ENCODE measurements at places on chromosomes 3 and 15.

DNA sequence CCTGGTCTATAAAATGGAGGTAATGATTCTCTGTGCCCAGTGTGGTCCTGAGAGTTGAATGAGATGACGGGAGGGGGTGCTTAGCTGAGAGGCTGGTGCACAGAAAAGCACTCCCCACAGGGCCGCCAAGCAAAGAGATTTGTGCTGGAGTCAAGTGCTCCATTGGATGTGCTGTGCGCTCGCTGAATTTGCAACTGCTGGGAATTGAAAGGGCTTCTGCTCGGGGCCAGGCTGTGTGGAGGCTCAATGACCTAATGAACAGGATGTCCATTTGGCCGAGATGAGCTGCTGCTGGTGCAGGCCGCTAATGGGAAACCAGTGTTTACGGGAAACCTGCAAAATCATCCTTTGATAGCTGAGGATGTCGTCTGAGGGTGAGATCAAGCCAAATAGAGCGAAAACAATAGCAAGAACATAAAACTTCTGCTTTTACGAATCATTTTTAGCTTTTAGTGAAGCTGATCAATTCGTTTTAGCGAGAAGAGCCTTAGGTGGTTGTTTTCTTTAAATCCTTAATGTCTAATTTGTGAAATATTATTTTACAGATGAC, 211.7 kb downstream of the GABRG3 start:
- DNase-seq = no peak

GRCh38 chr3:29332195-29332637, 51.3 kb downstream of the RBMS3 start:
- DNase-seq = no peak

DNA sequence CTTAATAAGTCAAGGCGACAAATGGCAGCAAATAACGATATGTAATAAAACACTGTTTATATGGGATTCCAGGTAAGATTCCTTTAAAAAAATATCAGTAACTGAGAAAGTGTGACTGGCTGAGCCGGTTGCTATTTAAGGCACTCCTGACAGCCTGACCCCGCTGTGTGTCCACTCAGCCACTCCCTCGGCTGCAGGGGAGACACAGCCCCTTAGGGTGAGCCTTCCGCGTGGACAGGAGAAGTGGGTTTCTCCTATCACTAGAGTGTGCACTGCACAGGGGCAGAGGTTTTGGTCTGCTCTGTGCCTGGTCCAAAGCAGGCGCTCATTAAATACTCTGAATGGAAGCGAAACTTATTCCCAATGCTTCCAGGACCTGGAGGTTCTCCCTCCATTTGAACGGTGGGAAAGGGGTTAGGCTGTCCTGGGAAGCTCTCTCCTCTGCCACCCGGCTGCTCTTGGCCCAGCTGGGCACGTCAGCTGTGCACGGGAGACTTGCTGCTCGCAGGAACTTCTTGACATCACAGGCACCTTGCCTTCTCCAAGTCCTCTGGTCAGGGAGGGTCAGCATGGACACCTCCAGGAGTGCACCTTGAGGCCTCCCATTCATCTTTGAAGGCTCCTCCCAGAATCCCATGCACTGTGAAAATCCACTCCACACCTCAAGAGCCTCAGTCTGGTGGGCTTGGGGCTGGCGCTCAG, 43.3 kb upstream of the SLCO2A1 start:
- no peak for DNase-seq

DNA sequence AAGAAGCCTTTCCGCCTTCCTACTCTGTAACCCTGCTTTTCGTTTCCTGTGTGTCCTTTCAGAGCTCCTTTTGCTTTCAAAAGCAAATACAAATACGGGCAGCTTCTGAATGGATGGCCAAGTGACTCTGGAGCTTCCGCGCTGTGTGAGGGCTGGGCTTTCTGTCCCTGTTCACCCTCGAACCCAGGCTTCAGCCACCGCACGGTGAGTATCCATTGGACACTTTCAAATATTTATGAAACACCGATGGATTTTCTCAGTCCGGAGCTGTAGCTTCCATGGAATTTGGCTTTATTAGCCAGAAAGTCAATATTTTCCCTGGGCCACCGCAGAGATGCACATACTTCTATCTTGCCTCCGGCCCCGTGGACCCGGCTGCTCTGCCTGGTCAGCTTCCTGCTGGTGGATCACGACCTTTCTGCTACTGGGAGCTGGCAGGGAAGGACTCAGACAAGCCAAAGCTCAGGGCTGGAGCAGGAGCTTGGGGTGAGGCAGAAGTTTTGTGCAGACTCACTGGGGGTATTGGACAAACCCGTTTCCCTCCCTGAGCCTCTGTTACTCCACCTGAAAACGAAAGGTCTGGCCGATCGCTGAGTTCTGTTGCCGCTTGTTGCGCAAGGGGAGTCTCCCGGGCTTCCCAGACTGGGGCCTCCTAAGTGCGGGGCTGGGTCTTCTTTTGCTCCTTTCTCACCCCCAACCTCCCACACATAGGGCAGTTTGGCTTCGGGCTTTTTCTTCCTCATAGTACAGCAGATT, 63.6 kb downstream of the LINGO1 start:
- no peak for DNase-seq

- no peak for DNase-seq
These were observed 528.2 kb downstream of the ZIC1 start for GRCh38 chr3:147937341-147937740.

DNA sequence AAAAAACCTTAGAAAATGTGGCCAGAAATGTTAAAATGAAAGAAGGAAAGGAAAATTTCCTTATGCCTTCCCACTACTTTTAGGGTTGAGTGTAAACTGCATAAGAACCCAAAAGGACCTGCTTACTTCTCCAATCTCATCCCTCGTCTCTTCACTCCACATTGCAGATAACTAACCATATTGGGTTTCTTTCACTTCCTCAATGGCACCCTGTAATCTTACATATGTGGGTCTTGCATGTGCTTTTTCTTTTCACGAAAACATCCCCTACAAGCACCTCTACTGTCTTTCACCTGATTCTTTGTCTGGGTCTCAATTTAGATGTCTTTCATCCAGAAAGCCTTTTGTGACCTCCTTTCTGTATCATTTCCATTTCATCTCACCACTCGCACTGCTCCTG, 23.1 kb downstream of the EOMES start:
- DNase-seq = no peak
